Right renal pelvis (tissue), 4 donors: ENCODE measurements at places on chromosomes 3 and 15.

DNA sequence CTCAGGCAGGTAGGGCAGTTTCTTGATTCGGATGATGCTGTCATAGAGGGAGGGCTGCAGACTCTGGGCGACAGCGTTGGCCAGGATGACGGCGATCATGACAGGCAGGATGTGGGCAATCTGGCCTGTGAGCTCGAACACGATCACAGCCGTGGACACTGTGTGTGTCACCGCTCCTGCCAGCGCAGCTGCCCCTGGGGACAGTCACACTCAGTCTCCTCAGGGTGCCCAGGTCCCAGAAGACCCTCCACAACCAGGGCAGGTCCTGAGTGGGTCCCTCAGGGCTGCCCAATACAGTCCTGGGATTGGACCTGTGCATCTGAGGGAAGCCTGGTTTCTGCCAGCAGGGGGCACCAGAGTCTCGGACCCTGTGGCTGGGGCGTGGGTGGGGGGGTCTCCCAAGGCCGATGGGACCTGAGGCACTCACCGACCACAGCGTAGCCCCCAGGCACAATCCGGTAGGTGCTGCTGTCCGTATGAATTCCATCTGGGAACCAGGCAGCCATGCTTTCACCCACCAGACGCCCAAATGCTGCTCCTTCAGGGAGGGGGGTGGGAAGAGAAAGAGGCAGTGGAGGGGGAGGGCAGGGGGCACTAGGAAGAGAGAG is 7.2 kb downstream of the CLCN2 start:
- no peak for DNase-seq

DNA sequence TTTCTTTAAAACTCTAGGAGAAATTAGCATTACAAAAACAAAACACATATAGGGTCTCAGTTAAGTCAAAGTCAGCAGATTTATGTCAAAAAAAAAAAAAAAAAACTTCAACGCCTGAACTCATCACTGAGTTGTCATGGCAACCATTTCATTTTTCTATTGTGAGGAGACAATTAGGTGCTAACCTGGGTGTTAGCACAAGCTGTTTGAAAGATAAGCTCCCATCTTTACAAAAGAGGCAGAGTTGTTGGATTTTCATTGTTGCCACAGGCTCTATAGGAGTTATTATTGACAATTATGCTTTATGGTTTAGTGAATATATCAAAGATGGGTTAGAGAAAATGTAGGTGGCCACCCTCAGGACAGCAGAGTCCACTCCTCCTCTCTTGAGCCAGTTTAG is 806.9 kb downstream of the GRM7 start:
- DNase-seq: no peak

- DNase-seq: no peak
Measured at GRCh38 chr15:93034512-93034911, 54.5 kb downstream of the RGMA start.

- DNase-seq: peak; percentile 25
Measured at GRCh38 chr3:43620831-43621655, 768 bp downstream of the ANO10 start.

DNA sequence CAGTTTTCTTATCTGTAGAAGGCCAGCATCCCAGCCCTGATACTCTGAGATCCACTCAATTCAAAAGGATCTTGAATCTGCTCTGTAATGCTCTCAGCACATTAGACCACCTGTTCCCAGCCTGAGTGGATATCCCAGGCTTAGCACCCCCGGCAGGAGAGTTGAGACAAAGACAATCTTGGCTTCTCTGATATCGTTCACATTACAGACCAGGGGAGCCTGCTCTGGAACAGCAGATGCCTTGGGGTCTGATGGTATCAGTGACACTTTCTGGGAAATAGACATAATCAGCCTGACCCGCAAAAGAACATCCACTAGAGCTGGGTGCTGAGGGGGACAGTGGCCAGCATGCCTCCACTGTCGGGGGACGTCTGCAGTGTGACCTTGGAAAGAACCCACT is 70.6 kb downstream of the BDH1 start:
- no peak for DNase-seq

- DNase-seq: no peak
Measured at GRCh38 chr15:90141646-90142045, 39.4 kb upstream of the IDH2 start.

- DNase-seq: no peak
Measured at GRCh38 chr15:80904998-80905397, 84.6 kb downstream of the MESD start.

GRCh38 chr15:25418202-25418601 is 20.6 kb downstream of the UBE3A start:
- no peak for DNase-seq

GRCh38 chr3:46353647-46354410 is at the start of gene CCR2:
CCR2 (plus strand) TSS chr3:46354111; CDS start chr3:46357528, 3,417 bp downstream.
- DNase-seq: no peak

- peak; percentile 5 for DNase-seq
Measured at GRCh38 chr3:191523148-191523547, 62.2 kb downstream of the PYDC2 start.

- DNase-seq: no peak
Measured at GRCh38 chr15:78564743-78565096, 600 bp upstream of the CHRNA5 start.

DNA sequence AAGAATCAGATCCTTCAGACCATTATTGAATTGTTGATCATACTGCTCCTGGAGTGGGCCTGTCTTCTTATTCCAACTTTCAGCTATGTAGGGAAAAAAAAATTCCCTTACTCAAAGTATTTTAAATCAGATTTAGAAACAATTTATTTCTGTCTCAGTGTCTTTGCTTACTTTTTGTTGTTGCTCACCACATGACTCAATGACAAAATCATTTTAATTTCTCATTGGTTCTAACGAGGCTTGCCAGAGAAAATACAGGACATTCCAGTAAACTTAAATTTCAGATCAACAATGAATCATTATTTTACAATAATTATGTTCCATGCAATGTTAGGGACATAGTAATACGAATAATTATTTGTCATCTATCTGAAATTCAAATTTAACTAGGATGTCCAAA is 748.5 kb upstream of the CBLB start:
- no peak for DNase-seq

DNA sequence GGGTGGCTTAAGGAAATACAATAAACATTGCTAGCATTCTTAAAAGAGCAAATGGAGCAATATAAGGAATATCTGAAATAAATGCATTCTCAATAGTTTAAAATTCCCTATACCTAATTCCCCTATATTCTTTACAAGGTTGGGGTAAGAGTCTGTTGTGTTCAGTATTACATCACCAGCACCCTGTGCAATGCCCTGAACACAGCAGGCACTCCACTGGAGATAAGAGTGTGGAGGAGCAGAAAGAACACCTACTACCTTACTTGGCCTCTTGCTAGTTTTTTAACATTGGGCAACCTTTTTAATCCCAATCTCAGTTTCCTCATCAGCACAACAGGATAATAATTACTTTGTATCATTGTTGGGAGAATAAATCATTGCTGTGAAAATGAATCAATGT is 140.2 kb upstream of the PLXND1 start:
- DNase-seq: no peak

DNA sequence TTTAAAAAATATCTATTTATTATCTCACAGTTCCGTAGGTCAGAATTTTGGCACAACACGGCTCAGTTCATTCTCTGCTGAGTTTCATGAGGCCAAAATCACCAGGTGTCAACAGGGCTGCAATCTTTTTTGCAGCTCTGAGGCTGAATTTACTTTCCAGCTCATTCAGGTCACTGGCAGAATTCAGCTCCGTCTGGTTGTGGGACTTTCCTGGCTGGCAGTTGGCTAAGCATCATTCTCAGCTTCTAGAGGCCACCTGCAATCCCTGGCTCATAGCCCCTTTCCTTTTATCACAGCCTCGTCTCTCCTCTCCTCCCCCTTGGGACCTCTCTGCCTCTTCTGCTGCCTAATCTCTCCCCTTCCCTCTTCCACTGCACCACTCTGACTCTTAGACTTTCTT is 174.0 kb upstream of the WNT5A start:
- DNase-seq: no peak

DNA sequence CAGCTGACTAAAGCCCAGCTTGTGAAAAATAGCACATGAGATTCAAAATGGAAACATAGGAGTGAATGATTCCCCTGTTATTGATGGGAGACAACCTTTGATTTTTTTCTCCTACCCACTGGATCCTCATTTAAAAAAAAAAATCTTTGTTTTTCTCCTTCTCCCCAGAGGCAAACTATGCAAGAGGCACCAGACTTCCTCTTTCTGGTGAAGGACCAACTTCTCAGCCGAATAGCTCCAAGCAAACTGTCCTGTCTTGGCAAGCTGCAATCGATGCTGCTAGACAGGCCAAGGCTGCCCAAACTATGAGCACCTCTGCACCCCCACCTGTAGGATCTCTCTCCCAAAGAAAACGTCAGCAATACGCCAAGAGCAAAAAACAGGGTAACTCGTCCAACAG is 2.6 kb downstream of the CACNA1D start:
- DNase-seq: no peak

DNA sequence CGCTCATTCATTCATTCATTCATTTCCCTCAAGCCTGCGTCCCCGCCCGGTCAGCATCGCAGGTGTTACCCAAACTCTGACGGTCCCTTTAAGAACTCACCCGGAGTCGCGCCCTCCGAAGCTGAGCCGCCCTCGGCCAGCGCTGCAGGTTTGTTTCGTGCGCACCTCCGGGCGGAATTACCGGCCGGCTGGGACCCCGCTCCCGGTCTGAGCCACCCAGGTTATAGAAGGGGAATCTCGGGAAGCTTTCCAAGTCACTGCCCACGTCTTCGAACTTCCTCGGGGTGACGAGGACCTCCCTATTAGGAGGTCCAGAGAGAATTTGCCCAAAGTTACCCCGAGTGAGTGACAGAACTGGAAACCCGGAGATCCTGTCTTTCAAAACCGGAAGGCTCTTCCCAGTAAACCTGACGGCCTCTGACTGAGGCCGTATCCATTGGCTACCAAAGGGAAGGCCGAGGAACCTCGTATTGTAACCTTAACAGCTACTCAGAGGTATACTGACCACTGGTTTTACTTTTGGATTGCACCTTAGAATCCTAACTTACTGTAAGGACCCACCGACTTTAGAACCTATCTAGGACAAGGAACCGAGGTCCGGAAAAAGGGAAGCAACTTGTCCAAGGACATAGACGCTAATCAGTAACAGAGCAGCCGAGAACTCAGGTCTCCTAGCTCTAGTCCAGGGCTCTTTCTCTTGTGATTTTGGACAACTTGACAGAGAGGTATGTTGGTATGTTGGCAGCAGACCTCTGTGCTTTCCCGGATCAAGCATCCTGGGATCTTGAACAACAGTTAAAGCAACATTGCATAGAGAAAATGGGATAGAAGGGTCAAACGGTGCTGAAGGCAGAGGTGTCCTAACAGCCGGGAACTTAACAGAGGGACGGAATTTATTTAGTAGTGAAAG is 788 bp upstream of the DLG1 start:
- peak; percentile 12 for DNase-seq

DNA sequence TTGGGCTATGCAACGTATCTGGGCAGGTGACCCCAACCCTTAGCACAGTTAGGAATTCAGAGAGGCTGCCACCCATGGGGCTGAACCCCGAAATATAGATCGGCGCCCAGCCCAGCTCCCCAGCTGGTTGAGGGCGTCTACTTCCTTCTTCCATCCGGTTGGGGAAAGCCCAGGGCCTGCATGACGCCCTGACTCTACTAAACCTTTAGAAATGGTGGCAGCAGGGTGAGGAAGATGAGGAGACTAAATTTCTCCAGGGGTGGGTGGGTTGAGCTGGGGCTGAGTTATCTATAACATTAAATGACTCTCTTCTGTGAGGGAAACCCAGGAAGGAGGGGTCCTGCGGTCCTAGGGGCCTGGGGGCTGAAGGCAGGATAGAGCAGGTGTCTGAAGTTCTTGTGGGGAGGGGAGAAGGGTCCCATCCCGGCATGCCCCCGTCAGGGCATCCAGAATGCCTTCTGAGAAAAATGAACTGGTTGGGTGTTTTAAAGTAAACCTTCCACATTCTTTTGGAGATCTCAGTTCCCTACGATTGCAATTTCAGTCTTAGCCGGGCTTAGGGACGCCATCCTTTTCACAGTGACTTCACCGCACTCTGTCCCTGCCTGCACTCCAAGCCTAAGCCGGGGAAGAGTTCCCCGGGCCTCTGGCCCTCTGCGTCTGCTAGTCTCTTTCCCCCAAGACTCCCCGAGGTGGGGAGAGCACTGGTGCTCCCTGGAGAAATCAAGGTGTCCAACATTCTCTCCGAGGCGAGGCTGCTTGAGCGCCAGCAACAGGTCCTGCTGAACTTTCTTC is 28.5 kb downstream of the NR2F2 start:
- no peak for DNase-seq

- peak; percentile 59 for DNase-seq
Measured at GRCh38 chr15:29821416-29822099, 710 bp downstream of the TJP1 start.

DNA sequence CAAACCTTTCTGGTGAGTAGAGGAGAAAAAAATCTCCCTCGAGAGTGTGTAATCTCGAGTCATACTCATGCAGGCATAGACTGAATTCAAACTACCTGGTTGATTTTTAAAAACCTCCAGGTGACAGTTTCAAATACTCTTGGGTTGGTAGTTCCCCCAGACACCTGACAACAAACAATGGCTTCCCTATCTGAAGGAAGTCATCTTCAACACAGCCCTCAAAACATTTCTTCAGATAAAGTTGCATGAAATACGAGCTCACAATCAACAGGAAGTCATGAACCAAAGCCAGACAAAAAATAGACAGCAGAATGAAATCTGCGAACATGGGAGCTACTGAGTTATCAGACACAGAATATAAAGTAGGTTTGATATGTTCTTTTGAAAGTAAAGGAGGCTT is 112.8 kb downstream of the ST8SIA2 start:
- no peak for DNase-seq

DNA sequence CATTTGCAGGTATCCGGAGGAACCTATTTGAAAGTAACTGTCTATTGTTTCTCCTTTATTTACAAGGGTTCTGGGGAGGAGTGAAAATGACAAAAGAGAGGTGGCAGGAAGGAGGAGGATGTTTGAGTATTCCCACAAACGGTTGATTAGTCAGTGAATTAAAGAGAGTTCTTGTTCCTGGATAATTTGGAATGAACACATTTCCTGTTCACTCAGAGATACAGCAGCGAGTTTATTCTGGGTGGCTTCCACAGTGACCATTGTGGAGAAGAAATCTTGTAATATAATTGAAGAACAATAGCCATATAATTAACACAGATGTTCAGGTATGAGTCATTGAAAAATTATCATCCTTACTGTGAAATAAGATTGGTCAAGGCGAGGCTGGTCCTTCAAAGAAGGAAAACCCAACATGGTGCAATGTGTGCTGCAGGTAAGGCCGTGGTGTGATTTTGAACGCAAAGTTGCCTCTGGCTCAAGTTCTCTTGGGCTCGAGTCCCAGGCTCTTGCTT is 77.3 kb downstream of the NFKBIZ start:
- DNase-seq: no peak

DNA sequence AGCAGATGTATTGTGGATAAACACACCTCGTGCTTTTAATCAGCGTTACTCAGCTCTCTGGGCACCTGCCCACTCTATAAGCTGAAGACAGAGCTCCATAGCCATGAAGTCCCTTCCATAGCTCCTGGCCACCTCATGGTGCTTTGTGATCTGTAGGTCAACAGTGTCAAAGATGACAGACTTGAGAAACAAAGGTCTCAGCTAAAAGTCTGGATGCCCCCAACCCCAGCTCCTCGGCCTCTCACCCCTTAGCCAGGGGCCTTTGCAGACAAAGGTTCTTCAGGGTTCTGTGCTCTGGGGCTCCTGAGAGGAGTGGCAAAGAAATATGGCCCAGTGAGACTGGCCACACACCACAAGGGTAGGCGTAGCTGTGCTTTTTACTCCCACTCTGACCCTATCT is 168.6 kb downstream of the KLF13 start:
- DNase-seq: no peak

GRCh38 chr3:43874731-43875130 is 184.0 kb downstream of the ABHD5 start:
- DNase-seq: no peak

- no peak for DNase-seq
Measured at GRCh38 chr15:46280762-46281542, 646.1 kb downstream of the SQOR start.

GRCh38 chr3:156836701-156837100 is 10.5 kb downstream of the LEKR1 start:
- no peak for DNase-seq
